ENCODE measurements at places on chromosomes 3 and 15. TPM values are rescaled to one million over a fixed set of nuclear protein-coding genes. Genes with fewer than 3 reads are reported as not detected.

DNA sequence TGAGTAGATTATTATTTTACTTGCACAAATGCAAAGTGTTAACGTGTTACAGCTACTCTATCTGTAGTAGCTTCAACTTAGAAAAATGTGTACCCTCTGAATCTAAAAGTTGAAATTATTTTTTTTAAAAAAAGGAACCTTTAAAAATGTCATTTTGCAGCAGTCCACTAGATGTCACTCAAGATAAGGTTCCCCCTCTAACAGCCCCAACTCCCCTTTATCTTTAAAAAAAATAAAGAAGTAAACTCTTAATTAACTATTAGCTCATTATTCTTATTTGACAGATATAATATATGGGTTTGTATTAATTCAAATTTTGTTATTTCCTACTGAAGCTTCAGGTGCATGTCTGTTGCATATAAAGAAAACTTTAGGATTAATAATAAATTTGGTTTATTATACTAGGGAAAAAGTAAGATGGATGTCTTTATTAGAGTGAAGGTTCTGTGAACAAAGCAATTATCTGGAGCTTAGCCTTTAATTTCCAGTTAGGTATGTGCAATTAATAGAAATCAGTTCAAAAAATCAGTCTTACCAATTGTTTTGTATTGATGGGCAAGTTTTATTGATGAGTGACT, 288.5 kb downstream of the VGLL3 start:
- no peak overlapping the region for H3K4me3 ChIP-seq
- DNase-seq, result no peak
- H3K27me3 ChIP-seq, result peaks cover 3% of the 10 kb centered on the region
- no peaks in the 10 kb centered on the region for H3K36me3 ChIP-seq
- H3K4me1 ChIP-seq, result no peaks in the 10 kb centered on the region

GRCh38 chr3:148625095-148625736, 72.5 kb upstream of the AGTR1 start:
- H3K27me3 ChIP-seq, result no peaks in the 10 kb centered on the region
- H3K4me1 ChIP-seq, result no peaks in the 10 kb centered on the region
- H3K36me3 ChIP-seq, result no peaks in the 10 kb centered on the region

GRCh38 chr3:101784855-101785613, 6.0 kb downstream of the NXPE3 start:
- peak overlapping the region; percentile 69 for H3K4me3 ChIP-seq
- DNase-seq, result no peak
- no peaks in the 10 kb centered on the region for H3K27me3 ChIP-seq
- peak overlapping the region; percentile 92 for H3K27ac ChIP-seq
- peaks cover 57% of the 10 kb centered on the region for H3K36me3 ChIP-seq

GRCh38 chr3:190169243-190169642, 48.5 kb upstream of the P3H2 start:
- H3K27ac ChIP-seq, result no peak overlapping the region
- DNase-seq, result no peak
- H3K27me3 ChIP-seq, result peaks cover 13% of the 10 kb centered on the region
- H3K4me3 ChIP-seq, result no peak overlapping the region
- H3K36me3 ChIP-seq, result no peaks in the 10 kb centered on the region

DNA sequence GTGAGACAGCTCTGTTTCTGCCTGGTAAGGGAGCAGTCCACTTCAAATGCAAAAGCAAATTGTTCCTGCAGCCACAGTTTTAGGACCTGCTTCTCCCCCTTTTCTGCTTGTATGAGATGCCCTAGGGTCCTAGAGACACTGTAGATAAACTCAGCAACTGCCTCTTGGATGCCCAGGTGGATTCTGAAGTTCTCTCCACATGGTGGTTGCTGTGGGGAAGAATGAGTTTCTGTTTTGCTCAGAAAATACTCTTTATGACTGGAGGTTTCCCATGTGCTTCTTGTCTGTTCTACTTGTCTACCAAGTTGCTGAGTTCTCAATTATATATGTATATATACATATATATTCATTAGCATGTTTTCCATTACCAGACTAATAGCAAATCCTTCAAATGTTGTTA, 5.6 kb upstream of the ZNF80 start:
- DNase-seq, result peak; percentile 39
- no peaks in the 10 kb centered on the region for H3K27me3 ChIP-seq
- no peak overlapping the region for H3K4me3 ChIP-seq

DNA sequence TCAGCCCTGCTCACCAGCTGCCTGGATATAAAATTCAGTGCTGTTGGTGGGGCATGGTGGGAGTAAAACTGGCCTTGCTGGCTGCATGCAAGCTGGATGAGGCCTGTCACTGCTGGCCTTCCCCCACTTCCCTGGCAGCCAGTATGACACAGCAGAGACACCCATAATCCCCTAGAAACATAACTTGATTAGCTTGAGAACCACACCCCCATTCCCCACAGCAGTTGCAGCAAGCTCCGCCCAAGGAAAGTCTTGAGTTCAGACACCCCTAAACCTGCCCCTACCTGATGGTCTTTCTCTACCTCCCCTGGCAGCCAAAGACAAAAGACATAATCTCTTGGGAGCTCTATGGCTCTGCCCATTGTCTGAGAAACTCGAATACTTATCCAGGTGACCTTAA, 405.1 kb upstream of the NECTIN3 start:
- peaks cover 4% of the 10 kb centered on the region for H3K27me3 ChIP-seq
- no peaks in the 10 kb centered on the region for H3K4me1 ChIP-seq
- no peak overlapping the region for H3K4me3 ChIP-seq

MAP1A gene
- 0.68 TPM for total RNA-seq

SLC28A2 gene
- total RNA-seq, result not detected

GRCh38 chr3:141486746-141487520, at the start of gene RASA2:
Gene RASA2 (plus strand): TSS chr3:141487027. CDS start chr3:141487084, 57 bp downstream.
- DNase-seq, result peak; percentile 83
- peak within 1 kb of the TSS; percentile 97 for H3K27ac ChIP-seq
- H3K4me1 ChIP-seq, result peaks cover 65% of the 10 kb centered on the region

DNA sequence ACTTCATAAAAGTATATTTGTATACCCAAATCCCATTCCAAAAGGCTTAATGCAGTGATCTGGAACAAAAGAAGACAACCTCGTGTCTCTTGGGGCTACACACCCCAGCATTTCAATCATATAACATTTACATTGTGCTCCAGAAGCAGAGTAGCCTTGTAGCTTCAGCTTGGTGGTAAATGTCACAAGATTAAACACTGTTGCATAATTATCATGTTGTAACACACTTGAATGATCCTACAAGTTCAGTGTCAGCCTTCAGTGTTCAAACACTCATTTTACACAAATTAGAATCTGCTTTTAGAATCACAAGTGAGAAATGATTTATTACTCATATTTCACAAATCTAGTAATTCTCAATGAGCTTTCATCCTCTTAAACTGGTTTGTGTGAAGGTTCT, 122.6 kb downstream of the CNTN3 start:
- no peaks in the 10 kb centered on the region for H3K27me3 ChIP-seq
- no peak overlapping the region for H3K27ac ChIP-seq
- DNase-seq, result no peak
- no peak overlapping the region for H3K4me3 ChIP-seq
- H3K4me1 ChIP-seq, result no peaks in the 10 kb centered on the region
- no peaks in the 10 kb centered on the region for H3K36me3 ChIP-seq

GOLGA8K gene
- 0.49 TPM for total RNA-seq

Data from activated naive CD8-positive, alpha-beta T cell treated with anti-CD3 and anti-CD28 coated beads for 36 hours (primary cell).